ENCODE measurements at places on chromosomes 1 and 21.

DNA sequence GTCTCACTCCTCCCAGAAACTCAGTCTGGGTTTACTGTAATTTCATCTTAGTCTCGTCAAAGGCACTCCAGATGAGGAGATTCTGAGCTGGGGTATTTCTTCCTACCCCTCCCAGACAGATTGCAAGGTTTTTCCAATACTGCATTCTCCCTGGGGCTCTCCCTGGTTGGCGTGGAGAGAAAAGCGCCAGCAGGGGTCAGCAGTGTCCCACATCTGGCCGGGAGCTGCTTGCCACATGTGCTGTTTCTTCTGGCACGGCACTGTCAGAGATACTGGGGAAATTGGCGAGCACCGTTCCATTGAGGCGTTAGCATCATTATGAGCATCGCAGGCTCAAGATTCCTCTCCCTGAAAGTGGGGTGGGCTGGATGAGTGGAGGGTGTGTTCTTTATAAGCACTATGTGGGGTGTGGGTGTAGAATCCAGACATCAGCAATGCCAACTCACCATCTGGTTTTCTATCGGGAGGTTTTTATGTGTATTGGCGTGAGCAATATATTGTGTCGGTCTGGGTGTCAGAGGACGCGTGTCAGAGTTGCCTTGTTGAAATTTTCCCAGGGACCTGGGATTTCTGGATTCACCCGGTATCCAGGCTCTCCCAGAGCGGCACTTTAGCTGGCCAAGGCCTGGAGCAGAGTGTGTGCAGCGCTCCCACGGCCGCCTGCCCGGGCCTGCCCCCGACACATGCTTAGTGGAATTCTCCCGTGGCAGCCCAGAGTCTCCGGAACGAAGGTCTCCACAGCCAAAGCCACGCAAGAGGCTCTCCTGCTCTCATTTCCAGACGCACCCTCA is 8.0 kb upstream of the NAV1 start:
- no peak for DNase-seq

DNA sequence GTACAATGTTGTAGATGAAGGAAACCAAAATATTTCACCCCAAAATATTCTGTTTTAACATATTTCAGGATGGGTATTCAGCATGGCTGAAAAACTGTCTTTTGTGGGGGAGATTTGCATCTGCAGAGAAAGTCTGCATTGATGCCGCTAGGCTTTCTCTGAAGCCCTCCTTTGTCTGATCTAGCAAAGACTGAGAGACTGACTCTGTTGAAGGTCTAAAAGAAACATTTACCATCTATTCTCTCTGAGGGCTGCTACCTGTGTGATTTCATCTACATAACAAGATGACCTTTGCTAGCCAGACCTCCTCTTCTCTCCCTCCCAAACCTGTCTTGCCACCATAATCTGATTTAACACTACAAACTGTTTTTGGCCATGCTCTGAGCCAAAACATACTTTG is 12.4 kb upstream of the MT1HL1 start:
- no peak for DNase-seq

- DNase-seq, result no peak
Observed at GRCh38 chr1:182998482-182998881, 24.7 kb upstream of the LAMC1 start.

- DNase-seq, result no peak
Observed at GRCh38 chr1:183505454-183506089, 33.3 kb downstream of the SMG7 start.

GRCh38 chr1:20426923-20427322 is 59.1 kb downstream of the CAMK2N1 start:
- no peak for DNase-seq
